ENCODE measurements at places on chromosomes 3 and 15.

DNA sequence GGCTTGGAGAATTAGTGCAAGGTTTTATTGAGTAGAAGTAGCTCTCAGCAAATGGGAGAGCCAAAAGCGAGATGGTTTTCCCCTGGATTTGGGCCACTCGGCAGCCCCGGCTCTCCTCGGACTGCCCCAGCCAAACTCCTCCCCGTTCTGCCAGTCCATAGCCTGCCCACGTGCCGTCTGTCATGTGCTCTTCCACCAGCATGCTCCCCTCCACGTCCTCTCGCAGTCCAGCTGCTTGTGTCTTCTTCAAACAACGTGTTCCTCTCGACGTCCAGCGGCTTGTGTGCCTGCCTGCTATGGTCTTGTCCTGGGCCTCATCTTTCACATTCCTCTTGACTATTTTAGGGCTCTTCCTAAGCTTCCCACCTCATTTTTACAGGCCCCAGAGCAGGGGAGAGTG lies 16.7 kb upstream of the SECISBP2L start:
- H3K36me3 ChIP-seq: no peaks in the 10 kb centered on the region
- no peak overlapping the region for H3K4me3 ChIP-seq
- H3K27ac ChIP-seq: no peak overlapping the region
- H3K27me3 ChIP-seq: no peaks in the 10 kb centered on the region
- H3K4me1 ChIP-seq: peaks cover 5% of the 10 kb centered on the region
- no peak for DNase-seq

DNA sequence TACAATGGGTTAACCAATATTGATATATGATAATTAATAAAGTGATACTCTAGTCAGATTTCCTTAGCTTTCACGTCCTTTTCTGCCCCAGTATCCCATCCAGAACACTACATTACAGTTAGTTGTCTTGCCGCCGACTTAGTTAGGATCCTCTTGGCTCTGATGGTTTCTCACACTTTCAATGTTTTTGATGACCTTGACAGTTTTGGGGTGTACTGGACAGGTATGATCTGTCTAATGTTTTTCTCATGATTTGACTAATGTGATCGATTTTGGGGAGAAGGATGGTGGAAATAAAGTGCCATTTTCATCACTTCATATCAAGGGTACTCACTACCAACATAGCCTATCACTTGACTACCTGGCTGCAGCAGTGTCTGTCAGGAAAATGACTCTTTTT lies 245.0 kb upstream of the TMC3 start:
- H3K4me3 ChIP-seq: no peak overlapping the region
- H3K4me1 ChIP-seq: no peaks in the 10 kb centered on the region
- H3K36me3 ChIP-seq: no peaks in the 10 kb centered on the region
- no peak overlapping the region for H3K27ac ChIP-seq

DNA sequence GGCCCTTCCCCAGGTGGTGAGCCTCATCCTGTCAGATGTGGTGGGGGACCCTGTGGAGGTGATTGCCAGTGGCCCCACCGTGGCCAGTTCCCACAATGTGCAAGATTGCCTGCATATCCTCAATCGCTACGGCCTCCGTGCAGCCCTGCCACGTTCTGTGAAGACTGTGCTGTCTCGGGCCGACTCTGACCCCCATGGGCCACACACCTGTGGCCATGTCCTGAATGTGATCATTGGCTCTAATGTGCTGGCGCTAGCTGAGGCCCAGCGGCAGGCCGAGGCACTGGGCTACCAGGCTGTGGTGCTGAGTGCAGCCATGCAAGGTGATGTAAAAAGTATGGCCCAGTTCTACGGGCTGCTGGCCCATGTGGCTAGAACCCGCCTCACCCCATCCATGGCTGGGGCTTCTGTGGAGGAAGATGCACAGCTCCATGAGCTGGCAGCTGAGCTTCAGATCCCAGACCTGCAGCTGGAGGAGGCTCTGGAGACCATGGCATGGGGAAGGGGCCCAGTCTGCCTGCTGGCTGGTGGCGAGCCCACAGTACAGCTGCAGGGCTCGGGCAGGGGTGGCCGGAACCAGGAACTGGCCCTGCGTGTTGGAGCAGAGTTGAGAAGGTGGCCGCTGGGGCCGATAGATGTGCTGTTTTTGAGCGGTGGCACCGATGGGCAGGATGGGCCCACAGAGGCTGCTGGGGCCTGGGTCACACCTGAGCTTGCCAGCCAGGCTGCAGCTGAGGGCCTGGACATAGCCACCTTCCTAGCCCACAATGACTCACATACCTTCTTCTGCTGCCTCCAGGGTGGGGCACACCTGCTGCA lies 4.8 kb downstream of the GLYCTK start:
- no peak overlapping the region for H3K4me3 ChIP-seq
- no peak overlapping the region for H3K27ac ChIP-seq
- DNase-seq: peak; percentile 33

DNA sequence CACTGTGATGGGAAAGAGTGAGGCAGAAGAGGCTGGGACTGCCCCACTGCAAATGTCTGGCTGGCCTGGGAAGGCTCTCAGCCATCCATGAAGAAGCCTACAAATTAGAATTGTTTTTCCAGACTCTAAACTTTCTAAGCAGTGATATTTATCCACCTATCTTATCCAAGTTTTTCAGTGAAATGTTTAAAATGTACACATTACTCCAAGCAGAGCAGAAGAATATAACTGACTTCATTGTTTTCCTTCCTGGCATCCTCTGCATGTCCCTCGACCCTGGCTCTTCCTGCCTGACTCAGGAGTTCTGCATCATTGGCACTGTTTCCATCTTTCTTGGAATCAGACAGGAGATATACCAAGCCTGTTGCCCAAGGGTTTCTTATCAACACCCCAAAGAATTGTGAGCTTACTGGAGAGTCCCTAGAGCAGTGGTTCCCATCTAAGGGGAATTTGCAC lies 401.5 kb upstream of the PROK2 start:
- H3K27ac ChIP-seq: no peak overlapping the region
- H3K4me3 ChIP-seq: no peak overlapping the region
- DNase-seq: no peak
- H3K27me3 ChIP-seq: no peaks in the 10 kb centered on the region
- H3K4me1 ChIP-seq: no peaks in the 10 kb centered on the region

- H3K27me3 ChIP-seq: no peaks in the 10 kb centered on the region
- no peaks in the 10 kb centered on the region for H3K4me1 ChIP-seq
- no peak overlapping the region for H3K27ac ChIP-seq
Observed at GRCh38 chr3:130990282-130990681, 36.3 kb downstream of the ASTE1 start.

DNA sequence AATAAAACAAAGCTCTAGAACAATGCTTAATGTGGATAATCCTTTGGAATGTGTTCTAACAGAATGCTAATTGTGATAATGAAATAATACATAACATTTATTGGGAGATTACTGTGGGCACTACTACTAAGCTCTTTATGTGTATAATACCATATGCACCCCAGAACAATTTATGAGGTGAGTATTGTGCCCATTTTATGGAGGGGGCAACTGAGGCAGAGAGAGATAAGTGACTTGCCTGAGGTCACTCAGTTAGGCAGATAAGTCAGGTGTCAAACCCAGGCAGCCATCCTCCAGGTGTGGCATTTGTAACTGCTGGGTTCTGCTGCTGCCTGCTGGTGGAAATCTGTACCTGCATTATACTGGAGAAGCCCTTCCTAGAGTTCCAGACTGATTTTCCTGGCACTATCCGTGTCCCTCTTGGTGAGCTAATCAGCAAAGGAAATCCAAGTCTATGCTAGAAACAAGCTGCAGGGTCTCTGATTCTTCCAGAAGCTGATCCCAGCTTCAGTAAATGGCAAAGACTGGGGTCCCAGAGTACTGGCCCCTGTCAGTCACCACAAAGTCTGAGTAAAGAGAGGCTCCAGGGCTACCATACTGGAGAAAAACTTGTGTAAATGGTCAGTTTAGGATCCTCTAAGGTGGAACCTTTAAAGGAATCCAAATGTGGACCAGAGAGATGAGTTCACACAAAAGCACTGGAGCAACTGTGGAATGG lies 22.6 kb upstream of the RBP1 start:
- H3K4me3 ChIP-seq: no peak overlapping the region
- DNase-seq: no peak
- H3K27me3 ChIP-seq: no peaks in the 10 kb centered on the region
- H3K27ac ChIP-seq: no peak overlapping the region
- no peaks in the 10 kb centered on the region for H3K36me3 ChIP-seq

DNA sequence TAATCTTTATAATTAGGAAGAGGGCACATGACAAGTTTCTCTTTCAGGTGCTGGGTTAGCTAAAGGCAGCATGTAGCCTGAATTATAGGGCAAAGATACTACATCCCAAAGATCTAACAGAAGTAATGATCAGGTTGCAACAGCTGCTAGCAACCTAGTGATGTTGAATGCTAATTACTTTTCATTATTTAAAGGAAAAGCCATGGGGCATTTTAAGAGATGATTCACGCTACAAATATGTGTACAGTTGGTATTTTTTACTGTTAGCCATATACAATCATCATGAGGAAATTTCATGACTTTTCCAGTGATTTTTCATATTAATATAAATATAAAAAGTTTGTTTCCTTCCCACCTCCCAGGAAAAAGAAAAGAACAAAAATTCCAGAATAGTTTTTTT lies 43.0 kb downstream of the NEK10 start:
- no peaks in the 10 kb centered on the region for H3K36me3 ChIP-seq
- peaks cover 8% of the 10 kb centered on the region for H3K4me1 ChIP-seq
- H3K27me3 ChIP-seq: no peaks in the 10 kb centered on the region
- no peak overlapping the region for H3K4me3 ChIP-seq

DNA sequence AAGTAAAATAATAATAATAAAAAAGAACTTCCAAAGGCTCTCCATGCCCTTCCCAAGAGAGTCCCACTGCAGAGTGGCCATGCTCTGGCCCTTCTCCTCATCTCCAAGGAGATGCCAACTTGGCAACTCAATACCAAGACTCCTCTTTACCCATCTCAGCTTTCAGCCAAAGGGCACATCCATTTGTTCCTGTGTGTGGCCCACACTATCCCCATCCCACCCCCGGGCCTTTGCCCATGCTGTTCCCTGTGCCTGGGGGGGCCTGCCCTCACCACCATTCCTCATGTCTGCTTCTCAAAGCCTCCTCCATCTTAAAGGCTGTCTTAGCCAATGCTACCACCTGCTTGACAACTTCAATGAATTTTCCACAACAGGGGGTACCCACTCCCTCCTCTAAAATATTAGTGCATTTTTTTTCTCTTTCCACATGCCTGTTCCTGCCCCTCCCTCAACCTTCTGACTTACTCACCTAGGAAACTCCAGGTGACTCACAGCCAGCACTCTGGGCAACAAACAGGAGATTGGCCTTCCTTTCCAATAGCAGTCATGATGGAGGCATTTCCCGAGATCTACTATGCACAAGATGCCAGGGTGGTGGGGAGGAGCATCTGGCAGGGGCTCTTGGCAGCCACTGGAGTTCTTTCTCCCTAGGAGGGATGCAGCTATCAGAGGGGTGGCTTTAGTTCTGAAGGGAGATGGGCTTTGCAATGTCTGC lies 109.4 kb upstream of the SMAD3 start:
- H3K4me1 ChIP-seq: no peaks in the 10 kb centered on the region
- H3K36me3 ChIP-seq: no peaks in the 10 kb centered on the region
- no peak overlapping the region for H3K4me3 ChIP-seq
- H3K27ac ChIP-seq: no peak overlapping the region
- H3K27me3 ChIP-seq: no peaks in the 10 kb centered on the region

DNA sequence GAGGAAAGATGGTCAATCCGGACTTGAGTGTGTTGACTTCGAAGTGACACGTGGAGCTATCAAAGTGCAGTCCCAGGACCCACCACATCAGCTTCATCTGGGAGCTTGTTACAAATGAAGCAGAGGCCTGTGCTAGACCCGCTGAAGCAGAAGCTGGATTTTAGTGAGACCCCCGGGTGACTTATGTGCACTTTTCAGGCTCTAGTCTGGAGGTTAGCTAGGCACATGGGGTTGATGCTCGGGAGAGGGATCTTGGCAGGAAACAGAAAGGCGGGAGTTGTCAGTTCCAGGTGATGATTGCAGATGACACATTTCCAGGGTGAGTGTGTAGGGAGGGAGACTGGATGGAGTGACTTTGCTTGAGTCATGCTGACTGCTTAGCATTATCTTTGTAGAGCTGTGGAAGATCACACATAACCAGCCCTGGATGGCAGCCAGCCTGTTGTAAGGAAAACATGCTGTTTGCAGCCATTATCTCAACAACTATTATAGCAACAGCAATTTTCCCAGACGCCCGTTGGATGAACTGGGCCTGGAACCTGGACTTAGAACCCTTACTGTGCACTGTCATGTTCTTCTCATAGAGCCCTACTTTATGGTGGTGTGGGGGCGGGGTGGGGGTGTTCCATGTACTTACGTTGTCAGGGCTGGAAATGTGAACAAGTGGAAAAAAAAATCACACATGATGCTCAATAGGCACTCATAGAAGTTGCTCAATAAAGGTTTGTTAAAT lies 122.4 kb downstream of the THSD4 start:
- H3K27ac ChIP-seq: no peak overlapping the region
- H3K27me3 ChIP-seq: no peaks in the 10 kb centered on the region
- H3K36me3 ChIP-seq: no peaks in the 10 kb centered on the region

GRCh38 chr3:22318325-22318724 lies 567.3 kb upstream of the ZNF385D start:
- H3K27me3 ChIP-seq: no peaks in the 10 kb centered on the region
- DNase-seq: no peak
- no peaks in the 10 kb centered on the region for H3K36me3 ChIP-seq
- no peak overlapping the region for H3K27ac ChIP-seq
- no peaks in the 10 kb centered on the region for H3K4me1 ChIP-seq

GRCh38 chr3:160400030-160400701 lies 716 bp downstream of the SMC4 start:
- peak overlapping the region; percentile 81 for H3K4me3 ChIP-seq
- H3K4me1 ChIP-seq: peaks cover 37% of the 10 kb centered on the region
- DNase-seq: peak; percentile 68
- H3K36me3 ChIP-seq: peaks cover 6% of the 10 kb centered on the region

GRCh38 chr3:134667956-134668355 lies 17.1 kb upstream of the KY start:
- no peaks in the 10 kb centered on the region for H3K4me1 ChIP-seq
- no peak overlapping the region for H3K27ac ChIP-seq
- no peaks in the 10 kb centered on the region for H3K36me3 ChIP-seq

GRCh38 chr15:68584756-68585573 lies 6.2 kb downstream of the CORO2B start:
- peaks cover 17% of the 10 kb centered on the region for H3K4me1 ChIP-seq
- H3K27me3 ChIP-seq: no peaks in the 10 kb centered on the region
- H3K4me3 ChIP-seq: no peak overlapping the region
- H3K36me3 ChIP-seq: no peaks in the 10 kb centered on the region
- no peak overlapping the region for H3K27ac ChIP-seq

- H3K4me1 ChIP-seq: no peaks in the 10 kb centered on the region
- no peaks in the 10 kb centered on the region for H3K27me3 ChIP-seq
- DNase-seq: no peak
- no peak overlapping the region for H3K27ac ChIP-seq
Observed at GRCh38 chr3:88641033-88641604, 466.3 kb upstream of the EPHA3 start.

GRCh38 chr15:71120428-71120944 lies 5.2 kb downstream of the THSD4 start:
- DNase-seq: no peak
- H3K4me3 ChIP-seq: no peak overlapping the region
- no peaks in the 10 kb centered on the region for H3K27me3 ChIP-seq
- no peak overlapping the region for H3K27ac ChIP-seq
- H3K4me1 ChIP-seq: peaks cover 7% of the 10 kb centered on the region
